Fibroblast of skin of right biceps (primary cell): ENCODE measurements at places on chromosomes 13 and 19.
A peak's percentile ranks its signal among the peaks of the same experiment; 100 is the strongest.

GRCh38 chr13:111469916-111470506 lies 149.6 kb downstream of the TEX29 start:
- DNase-seq: no peak

DNA sequence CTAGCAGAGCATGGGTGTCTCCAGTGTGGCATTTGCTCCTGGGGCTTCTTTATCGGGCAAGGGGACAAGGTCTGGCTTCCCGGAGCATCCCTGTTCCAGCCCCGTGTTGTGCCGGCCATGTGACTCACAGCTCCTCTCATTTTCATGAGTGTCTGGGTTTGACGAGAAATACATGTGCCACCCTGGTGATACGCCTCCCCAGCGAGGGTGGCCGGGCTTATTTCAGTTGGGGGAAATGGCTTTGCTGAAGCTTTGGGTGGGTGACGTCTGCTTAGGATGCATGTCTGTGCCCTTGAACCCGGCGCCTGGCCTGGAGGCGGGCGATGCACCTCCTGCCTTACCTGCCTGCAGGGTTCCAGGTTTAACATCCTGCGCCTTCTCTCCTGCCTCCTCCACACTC lies 61.9 kb upstream of the LDLR start:
- no peak for DNase-seq

GRCh38 chr19:3423183-3423829 lies 56.9 kb downstream of the NFIC start:
- DNase-seq: no peak

GRCh38 chr13:114110091-114110829 lies 22.2 kb downstream of the RASA3 start:
- DNase-seq: peak; percentile 59

DNA sequence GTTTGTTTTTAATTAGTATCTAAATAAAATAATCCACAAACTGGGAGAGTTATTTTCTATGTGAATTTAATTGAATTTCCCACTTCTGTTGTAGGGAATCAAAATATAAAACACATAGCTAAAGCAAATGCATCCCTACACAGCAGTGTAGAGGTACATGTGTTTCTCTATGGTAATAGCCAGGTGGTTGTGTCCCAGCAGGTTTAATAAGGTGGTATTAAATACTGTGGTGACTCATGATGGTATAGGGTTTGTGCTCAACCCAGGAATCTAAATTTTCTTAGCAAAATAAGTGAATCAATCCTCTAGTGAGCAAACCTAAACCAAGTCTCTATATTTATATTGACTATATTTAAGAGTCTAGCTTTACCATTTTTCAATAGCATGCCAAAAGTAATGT lies 30.0 kb downstream of the PCDH9 start:
- DNase-seq: no peak
